ENCODE measurements at places on chromosomes 12 and 14.

GRCh38 chr12:90327793-90328743, 619.4 kb upstream of the ATP2B1 start:
- DNase-seq = no peak

DNA sequence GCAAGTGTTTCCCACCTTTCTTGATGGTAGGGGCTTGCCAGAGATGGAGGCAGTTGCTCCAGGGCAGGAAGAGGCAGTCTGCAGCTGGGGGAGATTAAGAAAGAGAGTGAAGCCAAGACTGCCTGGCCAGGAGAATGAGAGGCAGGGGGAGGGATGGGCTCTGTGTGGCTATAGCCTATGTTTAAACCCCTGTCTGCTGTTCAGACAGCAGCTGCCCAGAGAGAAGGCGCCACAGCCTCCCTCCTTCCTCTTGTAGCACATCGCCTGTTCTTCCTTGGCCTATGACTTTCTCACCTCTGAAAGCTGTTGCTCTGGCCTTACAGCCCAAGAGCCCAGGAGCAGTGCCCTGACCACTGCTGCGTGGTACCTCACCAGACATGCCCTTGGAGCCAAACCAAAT, 61.7 kb downstream of the EMP1 start:
- DNase-seq = no peak

DNA sequence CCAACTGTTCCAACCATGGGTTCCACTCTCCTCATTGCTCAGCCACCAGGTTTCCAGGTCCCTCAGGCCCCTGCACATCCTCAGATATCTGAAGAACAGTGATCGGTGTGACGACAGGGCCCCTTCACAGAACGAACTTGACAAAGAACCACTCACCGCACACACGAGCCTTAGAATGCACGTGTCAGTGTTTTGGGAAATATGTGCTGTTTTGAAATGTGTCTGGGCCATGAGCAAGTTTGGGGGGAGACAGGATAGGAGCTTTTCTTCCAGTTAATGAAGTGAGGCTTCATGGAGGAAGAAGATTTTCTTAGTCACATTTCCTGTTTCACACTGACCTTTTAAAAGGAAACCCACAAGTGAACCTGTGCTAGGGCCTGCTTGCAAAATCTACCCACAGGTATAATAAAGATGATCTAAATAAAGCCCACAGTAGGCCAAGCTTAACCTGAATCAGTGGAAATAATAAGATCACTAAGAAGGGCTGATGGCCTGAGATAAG, 58.6 kb downstream of the ZFP36L1 start:
- DNase-seq = no peak

DNA sequence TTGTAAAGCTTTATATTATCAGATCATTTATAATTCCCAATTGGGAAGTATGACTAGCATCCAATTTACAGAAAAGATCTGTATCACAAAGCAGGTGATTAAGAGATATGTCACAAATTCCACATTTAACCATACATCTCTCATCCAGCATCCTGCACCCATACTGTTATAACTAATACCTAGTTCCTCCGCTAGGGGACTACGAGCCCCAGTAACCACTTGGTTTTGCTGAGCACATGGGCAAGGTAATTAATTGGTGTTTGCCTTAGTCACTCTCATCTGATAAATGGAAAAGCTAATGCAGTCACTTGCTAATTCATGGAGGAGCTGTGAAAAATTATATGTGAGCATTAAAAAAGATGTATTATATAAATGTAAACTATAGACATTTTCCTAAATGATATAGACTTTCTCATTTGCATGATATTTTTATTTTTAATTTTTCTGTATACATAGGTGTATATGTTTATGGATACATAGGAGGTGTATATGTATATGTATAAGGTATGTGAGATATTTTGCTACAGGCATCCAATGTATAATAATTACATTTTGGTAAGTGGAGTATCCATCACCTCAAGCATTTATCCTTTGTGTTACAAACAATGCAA, 1031.8 kb downstream of the GALC start:
- no peak for DNase-seq

DNA sequence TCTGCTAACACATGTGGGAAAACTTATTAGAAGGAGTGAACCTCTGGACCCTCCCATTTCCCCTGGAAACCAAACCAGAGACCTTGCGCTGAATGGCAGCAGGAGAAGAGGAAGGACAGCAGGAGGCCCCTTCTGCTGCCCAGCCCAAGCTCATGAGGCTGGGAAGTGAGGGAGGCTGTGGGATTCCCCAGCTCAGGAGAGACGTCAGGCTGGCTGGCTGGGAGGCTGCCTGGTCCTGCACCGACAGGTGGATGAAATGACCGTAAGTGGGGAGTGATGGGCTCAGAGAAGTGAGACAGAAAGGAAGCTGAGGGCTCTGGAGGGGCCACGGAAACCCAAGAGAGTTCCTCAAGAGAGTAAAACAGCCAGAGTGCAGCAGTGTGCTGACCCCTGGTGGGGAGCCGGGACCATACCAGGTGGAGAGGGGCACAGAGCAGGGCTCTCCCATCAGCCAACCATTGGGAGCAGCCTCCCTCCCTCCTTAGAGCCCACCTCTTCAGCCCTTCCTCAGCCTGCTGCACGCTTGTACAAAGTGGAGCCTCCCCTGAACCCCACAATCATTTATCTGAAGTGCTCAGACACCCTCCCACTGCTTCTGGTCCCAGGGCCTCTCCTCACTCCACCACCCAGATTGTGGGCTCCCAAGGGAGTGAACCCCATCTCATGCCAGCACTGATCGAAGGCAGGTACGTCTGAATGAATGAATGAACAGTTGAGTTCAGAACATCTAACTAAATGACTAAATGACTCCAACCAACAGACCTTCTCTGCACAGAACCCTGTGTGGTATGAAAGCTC, 14.0 kb downstream of the TAMALIN start:
- peak; percentile 71 for DNase-seq

DNA sequence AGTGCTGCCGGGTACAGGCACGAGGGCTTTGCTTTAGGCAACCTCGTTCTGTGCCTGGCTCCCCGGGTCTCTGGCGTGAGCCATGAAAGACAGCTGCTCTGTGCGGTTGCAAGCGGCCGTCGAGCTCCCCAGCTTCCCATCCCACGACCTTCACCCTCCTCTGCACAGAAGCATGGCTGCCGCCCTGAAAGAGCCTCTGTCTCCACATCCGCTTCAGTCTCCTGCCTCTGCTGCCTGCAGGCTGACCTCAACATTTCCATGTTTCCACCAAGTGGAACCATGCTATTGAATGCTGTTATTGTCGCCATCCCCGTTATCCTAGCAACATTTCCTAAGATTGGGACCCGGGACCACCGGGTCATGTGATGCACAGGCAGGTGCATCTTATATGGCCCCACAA, 57.1 kb downstream of the KDM2B start:
- DNase-seq = no peak
